ENCODE measurements at places on chromosomes 5 and 9.

DNA sequence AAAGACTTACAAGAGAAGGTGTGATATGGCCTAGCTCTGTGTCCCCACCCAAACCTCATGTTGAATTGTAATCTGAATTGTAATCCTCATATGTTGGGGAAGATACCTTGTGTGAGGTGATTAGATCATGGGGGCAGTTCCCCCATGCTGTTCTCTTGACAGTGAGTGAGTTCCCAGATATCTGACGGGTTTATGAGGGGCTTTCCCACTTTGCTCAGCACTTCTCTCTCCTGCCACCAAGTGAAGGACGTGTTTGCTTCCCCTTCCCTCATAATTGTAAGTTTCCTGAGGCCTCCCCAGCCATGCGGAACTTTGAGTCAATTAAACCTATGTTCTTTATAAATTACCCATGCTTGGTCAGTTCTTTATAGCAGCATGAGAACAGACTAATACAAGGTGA lies 49.0 kb downstream of the CDO1 start:
- no peak for DNase-seq

DNA sequence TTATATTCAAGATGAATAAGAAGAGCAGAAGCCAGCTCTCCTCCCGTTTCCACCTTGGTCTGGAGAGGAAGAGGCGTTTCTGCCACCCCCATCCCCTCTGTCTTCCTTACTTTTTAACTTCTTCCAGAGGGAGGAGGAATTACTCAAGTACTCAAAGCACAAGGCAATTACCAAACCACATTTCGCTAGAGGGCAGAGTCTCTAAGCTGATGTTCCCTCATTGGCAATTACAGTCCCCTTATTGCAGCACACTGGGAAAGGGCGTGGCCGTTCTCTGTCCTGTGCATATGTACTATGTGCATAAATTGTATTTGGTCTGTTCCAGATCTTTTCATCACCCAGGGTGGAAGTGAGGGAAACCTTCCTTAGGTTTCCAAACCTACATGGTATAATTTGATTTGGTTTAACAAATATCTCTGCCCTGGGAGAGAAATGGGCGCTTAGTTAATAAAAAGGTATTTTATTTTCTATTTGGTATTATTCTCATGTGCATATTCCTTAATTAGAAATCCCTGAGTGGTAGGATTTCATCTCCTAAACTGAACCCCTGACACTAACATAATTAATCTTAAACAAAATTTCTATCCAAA lies 29.8 kb upstream of the ALDOB start:
- peak; percentile 73 for DNase-seq

DNA sequence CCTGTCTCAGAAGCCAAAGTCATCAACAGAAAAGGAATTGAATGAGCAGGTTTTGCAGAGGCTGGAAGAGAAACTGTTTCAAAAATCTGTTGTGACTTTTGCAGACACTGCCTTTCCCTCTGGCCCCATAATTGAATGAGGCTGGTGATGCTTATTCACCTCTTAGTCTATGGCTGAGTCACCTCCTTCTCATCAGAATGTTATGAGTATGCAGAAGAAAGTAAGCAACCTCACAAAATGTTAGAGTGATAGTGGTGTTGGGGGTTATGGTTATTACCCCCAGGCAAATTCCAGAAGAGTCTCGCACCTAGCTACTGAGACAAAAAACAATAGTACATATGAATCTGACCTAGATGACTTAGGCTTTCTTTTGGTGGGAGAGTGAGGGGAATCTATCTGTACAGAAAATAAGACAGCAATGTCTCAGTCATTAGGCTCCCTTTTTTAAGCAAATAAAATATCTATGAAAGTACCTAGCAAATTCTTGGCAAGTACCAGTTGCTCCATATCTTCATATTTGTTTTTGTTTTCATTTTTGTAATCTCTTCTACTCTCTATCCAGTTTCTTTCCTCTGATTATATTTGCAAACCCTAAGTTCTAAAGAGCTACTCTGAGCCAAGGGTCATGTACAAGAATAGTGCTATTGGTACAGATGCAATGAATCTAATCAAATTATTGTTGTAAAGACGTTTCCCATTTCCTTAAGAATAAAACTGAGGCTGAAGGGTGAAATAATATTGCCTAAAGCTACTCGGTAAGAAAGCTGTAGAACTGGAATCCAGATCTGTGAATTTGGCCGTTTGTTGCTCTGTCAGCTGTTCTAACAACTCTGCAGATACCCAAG lies 498.1 kb upstream of the TNC start:
- no peak for DNase-seq

DNA sequence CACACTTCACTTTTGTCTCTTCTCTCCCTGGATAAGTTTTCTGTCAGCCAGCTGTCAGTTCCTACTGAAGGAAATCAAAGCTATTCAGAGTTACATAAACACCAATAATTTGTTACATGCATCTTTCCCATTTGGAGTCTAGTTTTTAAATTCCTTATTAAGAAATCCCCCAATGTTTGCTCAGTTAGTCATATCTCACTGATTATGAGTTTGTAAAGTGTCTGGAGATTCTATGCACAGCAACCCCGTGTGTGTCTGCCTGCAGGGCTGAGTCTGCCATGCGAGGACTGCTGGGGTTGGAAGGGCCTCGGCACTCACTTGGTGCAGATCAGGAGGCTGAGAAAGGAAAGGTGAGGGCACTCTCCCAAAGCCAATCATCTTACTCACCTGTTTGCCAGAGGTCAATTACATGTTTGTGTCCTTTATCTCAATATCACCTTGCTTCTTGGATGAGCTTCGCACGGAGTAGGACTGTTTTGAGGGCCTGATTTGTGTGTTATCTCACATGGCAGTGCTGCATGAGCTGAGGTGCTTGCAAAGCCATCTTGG lies 3.3 kb downstream of the ANKRD34B start:
- DNase-seq, result no peak

- peak; percentile 74 for DNase-seq
Measured at GRCh38 chr9:73143711-73144328, 7.8 kb upstream of the ANXA1 start.

DNA sequence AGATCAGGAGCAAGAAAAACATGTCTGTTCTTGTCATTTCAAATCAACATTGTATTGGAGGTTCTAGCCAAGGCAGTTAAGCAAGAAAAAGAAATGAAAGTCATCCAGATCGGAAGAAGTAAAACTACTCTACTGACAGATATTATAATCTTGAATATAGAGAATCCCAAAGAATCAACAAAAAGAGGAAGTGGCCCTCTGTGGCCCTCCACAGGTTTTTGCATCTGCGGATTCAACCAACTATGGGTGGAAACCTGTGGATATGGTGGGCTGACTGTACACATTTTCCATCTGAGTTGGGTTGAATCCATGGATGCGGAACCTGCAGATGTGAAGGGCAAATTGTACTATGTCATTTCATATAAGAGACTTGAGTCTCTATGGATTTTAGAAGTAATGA lies 35.1 kb downstream of the GAS1 start:
- DNase-seq, result no peak

DNA sequence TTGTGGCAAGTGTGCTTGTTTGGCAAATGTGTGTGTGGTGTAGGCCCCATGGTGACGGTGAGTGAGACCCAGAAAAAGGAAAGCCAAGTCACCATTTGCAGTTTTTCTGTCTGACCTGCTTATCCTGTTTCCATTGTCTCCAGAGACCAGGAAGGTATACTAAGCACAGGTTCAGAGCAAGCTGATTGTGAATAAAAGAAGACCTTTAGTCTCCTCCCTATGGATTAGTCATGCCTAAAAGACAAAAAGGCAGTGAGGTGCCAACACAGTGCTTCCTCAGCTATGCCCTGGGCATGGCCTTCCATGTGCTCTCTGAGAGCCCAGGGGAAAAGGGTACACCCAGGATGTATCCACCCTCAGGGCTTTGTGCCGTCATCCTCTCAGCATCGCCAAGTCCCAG lies 49.2 kb upstream of the SHOC1 start:
- DNase-seq, result no peak

GRCh38 chr5:150993422-150993821 lies 27.0 kb upstream of the GPX3 start:
- no peak for DNase-seq

GRCh38 chr5:161546470-161547301 lies at the start of gene GABRB2:
TSS of gene GABRB2 (minus strand) at chr5:161546725. CDS start at chr5:161546643, 82 bp downstream.
- DNase-seq, result peak; percentile 36

GRCh38 chr9:123685489-123686083 lies 244.3 kb downstream of the DENND1A start:
- DNase-seq, result no peak

GRCh38 chr5:76604838-76605237 lies 18.4 kb downstream of the F2RL2 start:
- DNase-seq, result no peak

DNA sequence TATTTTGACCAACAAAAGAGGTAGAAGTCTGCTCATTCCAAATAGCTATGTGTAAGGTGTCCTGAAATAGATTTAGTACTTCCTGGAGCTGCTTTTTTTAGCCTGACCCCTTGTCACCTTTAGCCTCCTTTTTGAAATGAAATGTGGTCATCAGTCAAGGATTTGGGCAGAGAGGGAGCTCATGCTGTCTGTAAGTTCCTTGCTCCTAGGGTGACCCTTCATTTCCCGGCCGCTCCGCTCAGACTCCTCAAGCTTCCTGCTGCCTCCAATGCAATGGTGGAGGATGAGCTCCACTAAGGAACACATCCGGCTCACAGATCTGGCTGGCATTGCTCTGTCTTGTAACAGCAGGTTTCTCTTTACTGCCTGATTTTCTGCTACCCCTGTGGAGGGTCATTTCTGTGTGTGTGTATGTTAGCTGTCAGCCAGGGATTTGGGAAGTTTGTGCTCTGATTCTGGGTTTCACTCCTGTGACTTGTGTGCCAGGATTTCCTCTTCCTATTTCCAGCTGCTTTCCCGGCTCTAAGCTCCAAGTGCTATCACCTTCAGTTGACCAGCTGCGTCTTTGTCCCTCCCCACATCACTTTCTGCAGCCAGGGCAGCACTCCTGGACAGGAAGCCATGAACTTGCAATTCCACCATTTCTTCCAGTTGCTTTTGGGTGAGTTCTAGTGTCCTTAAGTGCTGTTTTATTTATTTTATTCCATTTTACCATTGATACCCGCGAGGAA lies 265.9 kb downstream of the ICE1 start:
- DNase-seq, result no peak

DNA sequence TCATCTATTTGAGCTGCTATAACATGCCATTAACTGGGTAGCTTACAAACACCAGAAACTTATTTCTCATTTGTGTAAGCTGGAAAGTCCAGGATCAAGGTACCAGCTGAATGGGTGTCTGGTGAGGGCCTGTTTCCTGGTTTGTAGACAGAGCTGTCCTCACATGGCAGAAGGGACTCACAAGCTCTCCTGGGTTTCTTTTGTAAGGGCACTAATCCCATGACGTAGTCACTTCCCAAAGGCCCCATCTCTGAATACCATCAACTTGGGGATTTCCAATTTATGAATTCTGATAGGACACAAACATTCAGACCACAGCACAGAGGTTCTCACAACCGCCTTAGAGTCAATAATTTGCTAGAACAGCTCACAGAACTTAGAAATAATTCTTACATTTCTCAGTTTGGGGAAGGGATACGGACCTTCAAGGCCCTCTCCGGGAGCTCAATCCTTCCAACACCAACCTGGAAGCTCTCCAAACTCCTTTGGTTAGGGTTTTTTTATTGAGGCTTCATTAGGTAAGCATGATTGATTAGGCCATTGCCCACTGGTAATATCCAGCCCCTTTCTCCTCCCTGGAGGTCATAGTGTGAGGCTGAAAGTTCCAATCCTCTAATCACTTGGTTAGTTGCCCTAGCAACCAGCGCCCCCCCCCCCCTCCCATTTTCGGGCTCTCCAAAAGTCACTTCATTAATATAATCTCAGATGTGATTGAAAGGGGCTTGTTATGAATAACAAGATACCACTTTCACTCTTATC lies 7.6 kb upstream of the DNAJA1 start:
- no peak for DNase-seq

- DNase-seq, result no peak
Measured at GRCh38 chr9:121774715-121775613, 123.5 kb downstream of the DAB2IP start.

GRCh38 chr5:18329328-18329727 lies 695.1 kb downstream of the TAF11L14 start:
- no peak for DNase-seq

DNA sequence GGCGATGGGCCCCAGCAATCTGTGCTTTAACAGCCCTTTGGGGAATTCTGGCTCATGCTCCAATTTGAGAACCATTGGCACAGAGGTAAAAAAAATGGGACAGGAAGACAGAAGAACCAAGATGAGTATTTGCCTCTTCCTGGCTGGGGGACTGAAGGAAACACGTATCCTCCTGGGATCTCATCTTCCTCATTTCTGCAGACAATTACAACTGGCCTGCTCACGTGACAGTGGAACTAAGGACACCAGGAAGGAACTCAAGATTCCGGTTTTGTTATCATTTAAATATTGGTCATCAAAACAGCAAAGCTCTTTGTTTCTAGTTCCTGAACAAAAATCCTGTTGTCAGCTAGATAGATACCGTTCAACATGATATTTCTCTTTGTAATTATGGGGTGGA lies 216.0 kb upstream of the DAP start:
- DNase-seq, result no peak

GRCh38 chr5:134088994-134089560 lies 25.4 kb upstream of the TCF7 start:
- DNase-seq, result no peak

- DNase-seq, result no peak
Measured at GRCh38 chr9:130029223-130029973, 13.6 kb downstream of the FNBP1 start.

GRCh38 chr9:134293611-134294152 lies 32.6 kb upstream of the RXRA start:
- DNase-seq, result no peak

- DNase-seq, result no peak
Measured at GRCh38 chr9:69168709-69169217, 5.3 kb upstream of the TJP2 start.

- DNase-seq, result no peak
Measured at GRCh38 chr5:73199671-73200070, 26.7 kb downstream of the TMEM174 start.

- no peak for DNase-seq
Measured at GRCh38 chr5:142829801-142830220, 59.6 kb downstream of the ARHGAP26 start.

DNA sequence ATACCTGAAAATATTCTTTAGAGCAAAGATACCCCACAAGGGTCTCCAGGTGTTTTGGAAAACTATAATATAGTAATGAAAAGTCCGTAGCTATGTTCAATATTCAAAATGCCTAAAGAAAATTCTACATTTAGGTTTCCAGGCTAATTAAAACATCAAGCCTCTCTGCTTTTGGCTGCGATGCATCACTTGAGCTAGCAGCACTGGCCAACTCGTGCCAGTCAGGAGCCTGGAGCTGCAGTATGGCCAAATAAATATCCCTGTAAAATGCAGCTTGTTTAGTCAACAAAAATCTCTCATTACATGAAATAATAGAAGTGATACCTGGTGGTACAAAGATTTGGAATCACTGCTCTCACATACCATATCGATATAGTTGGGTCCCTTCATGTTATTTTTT lies 181.1 kb downstream of the ELAVL2 start:
- no peak for DNase-seq

DNA sequence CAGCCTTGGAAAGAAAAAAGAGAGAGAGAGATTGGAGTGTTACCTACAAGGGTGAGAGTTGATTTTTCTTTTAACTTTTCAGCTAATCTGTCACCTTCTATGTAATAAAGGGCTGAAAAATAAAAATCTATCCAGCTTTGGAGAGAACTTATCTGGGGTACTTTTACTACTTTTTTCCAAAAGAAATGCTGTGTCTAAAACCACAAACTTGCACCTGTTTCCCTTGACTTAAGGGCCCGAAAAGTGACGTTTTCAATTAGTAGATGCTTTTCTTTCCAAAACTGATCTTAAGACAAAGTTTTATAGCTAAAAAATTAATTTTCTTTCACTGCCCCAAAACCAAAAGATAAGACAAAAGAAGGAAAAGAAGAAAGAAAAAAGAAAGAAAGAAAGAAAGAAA lies 48.8 kb downstream of the SMIM23 start:
- DNase-seq, result no peak

All from AML-193 (cell line).